ENCODE measurements at places on chromosomes 6 and 20. TPM values are rescaled to one million over a fixed set of nuclear protein-coding genes. Genes with fewer than 3 reads are reported as not detected.
A peak's percentile ranks its signal among the peaks of the same experiment; 100 is the strongest.

The ROMO1 gene
- total RNA-seq: 112 TPM

The MLN gene
- total RNA-seq: not detected

The PACRG gene
- not detected for total RNA-seq

The DEF6 gene
- total RNA-seq: 86.6 TPM

The PLCB1 gene
- total RNA-seq: 1.4 TPM

The CCR6 gene
- 3.4 TPM for total RNA-seq

The PRSS16 gene
- 1.5 TPM for total RNA-seq

The ULBP3 gene
- total RNA-seq: 0.46 TPM

The ALDH8A1 gene
- 0.67 TPM for total RNA-seq

The SLC35F1 gene
- total RNA-seq: 0.23 TPM

The EDEM2 gene
- total RNA-seq: 16.5 TPM

The EHMT2 gene
- total RNA-seq: 60.4 TPM

DNA sequence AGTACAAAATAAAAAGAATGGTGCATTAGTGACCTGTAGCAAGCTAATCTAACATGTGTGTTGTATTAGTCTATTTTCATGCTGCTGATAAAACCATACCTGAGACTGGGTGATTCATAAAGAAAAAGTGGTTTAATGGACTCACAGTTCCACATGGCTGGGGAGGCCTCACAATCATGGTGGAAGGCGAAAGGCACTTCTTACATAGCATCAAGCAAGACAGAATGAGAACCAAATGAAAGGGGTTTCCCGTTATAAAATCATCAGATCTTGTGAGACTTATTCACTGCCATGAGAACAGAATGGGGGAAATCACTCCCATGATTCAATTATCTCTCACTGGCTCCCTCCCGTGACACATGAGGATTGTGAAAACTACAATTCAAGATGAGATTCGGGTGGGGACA lies 45.4 kb upstream of the AIG1 start:
- no peak overlapping the region for H3K27ac ChIP-seq
- DNase-seq: peak; percentile 9
- no peak overlapping the region for H3K4me3 ChIP-seq
- H3K27me3 ChIP-seq: no peaks in the 10 kb centered on the region
- peaks cover 8% of the 10 kb centered on the region for H3K4me1 ChIP-seq

GRCh38 chr6:75775219-75775618 lies 26.2 kb downstream of the MYO6 start:
- no peaks in the 10 kb centered on the region for H3K4me1 ChIP-seq
- H3K27me3 ChIP-seq: no peaks in the 10 kb centered on the region
- no peaks in the 10 kb centered on the region for H3K36me3 ChIP-seq
- H3K27ac ChIP-seq: no peak overlapping the region
- no peak for DNase-seq
- no peak overlapping the region for H3K4me3 ChIP-seq

DNA sequence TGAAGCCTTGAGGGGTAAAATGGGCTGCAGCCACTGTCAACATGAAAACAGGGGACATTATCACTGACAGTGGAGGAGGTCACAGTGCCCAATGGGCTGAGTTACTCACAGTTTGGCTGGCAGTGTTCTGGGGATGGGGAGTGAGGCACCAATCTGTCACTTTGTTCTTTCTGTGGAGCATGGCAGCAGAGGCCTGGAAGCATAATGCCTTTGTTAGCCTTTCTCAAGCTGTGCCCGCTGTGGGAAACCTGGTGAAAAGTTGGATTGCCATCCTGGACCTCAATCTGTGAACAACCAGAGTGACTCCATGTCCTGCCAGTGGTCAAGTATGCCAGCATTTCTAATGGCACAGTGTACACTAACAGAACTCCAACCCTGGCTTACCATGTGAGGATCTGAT lies 143.6 kb downstream of the OR2B2 start:
- H3K27me3 ChIP-seq: peaks cover 3% of the 10 kb centered on the region
- H3K36me3 ChIP-seq: peaks cover 8% of the 10 kb centered on the region
- no peak overlapping the region for H3K27ac ChIP-seq
- peaks cover 14% of the 10 kb centered on the region for H3K4me1 ChIP-seq
- H3K4me3 ChIP-seq: no peak overlapping the region

DNA sequence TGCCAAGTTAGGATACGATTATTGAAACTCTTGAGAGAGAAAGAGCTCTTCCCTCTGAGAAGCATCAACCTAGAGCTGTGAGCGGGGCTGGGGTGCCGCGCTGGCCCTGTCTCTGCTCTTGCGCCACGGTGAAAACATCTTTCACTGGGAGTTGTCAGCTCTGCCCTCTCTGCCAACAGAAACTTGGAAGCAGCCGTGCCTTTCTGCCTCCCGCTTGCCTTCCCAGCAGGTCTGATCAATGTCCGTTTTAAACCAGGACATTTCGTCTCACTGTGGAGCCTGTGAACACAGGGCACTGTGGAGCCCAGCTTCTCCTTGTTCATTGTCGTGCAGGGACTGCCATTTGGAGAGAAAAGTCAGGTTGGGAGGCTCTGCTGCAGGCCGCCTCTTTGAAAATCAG lies 249.2 kb upstream of the PMEPA1 start:
- no peak for DNase-seq
- no peak overlapping the region for H3K4me3 ChIP-seq
- no peaks in the 10 kb centered on the region for H3K27me3 ChIP-seq
- H3K36me3 ChIP-seq: no peaks in the 10 kb centered on the region

GRCh38 chr6:7998103-7998725 lies 66.0 kb downstream of the BLOC1S5 start:
- no peaks in the 10 kb centered on the region for H3K4me1 ChIP-seq
- DNase-seq: no peak
- H3K27me3 ChIP-seq: no peaks in the 10 kb centered on the region
- H3K36me3 ChIP-seq: peaks cover 4% of the 10 kb centered on the region
- H3K4me3 ChIP-seq: no peak overlapping the region
- no peak overlapping the region for H3K27ac ChIP-seq

DNA sequence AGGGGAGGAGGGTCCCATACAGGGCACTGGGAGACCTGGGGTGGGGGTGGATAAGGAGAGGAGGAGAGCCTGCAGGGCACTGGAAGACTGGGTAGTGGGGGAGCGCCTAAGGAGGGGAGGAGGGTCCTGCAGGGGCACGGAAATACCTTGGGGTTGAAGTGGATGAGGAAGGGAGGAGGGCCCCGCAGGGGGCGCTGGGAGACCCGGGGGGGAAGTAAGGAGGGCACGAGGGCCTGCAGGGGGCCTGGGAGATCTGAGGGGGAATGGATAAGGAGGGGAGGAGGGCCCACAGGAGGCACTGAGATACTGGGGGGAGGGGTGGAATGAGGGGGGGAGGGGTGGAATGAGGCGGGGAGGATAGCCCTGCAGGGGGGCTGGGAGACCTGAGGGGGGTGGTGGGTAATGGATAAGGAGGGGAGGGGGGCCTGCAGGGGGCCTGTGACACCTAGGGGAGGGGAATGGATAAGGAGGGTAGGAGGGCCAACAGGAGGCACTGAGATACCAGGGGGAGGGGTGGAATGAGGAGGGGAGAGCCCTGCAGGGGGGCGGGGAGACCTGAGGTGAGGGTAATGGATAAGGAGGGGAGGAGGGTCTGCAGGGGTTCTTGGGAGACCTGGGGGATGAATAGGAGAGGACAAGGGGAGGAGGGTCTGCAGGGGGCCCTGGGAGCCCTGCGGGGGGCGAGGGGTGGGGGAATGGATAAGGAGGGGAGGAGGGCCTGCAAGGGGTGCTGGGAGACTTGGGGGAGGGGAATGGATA lies 567 bp upstream of the CTCFL start:
- H3K4me1 ChIP-seq: peaks cover 10% of the 10 kb centered on the region
- no peaks in the 10 kb centered on the region for H3K27me3 ChIP-seq
- no peaks in the 10 kb centered on the region for H3K36me3 ChIP-seq
- no peak overlapping the region for H3K27ac ChIP-seq
- DNase-seq: no peak

GRCh38 chr6:33628401-33628964 lies 7.4 kb downstream of the ITPR3 start:
- no peaks in the 10 kb centered on the region for H3K27me3 ChIP-seq
- peaks cover 66% of the 10 kb centered on the region for H3K4me1 ChIP-seq
- peaks cover 32% of the 10 kb centered on the region for H3K36me3 ChIP-seq
- no peak overlapping the region for H3K4me3 ChIP-seq
- DNase-seq: no peak

DNA sequence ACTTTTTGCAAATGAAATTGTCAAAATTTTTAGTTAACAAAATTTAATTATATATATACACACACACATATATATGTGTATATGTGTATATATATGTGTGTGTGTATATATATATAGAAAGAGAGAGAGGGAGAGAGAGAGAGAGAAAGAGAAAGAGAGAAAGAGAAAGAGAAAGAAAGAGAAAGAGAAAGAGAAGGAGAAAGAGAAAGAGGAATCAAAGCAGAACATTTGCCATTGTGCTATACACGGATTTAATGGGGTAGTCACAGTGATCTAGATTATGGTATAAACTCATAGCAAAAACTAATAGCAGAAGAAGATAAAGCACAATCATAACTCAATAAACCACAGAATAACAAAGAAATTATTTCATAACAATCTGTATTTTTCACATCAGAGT lies 126.7 kb downstream of the DST start:
- H3K4me1 ChIP-seq: no peaks in the 10 kb centered on the region
- no peak for DNase-seq
- no peak overlapping the region for H3K27ac ChIP-seq
- no peaks in the 10 kb centered on the region for H3K36me3 ChIP-seq
- no peaks in the 10 kb centered on the region for H3K27me3 ChIP-seq

- peaks cover 3% of the 10 kb centered on the region for H3K27me3 ChIP-seq
- no peaks in the 10 kb centered on the region for H3K4me1 ChIP-seq
- H3K4me3 ChIP-seq: no peak overlapping the region
- H3K27ac ChIP-seq: no peak overlapping the region
- H3K36me3 ChIP-seq: no peaks in the 10 kb centered on the region
- DNase-seq: no peak
These were observed 81.7 kb upstream of the TENT5A start for GRCh38 chr6:81834141-81834681.

GRCh38 chr6:2231438-2231837 lies 14.0 kb downstream of the GMDS start:
- H3K27me3 ChIP-seq: no peaks in the 10 kb centered on the region
- no peak overlapping the region for H3K27ac ChIP-seq
- no peak for DNase-seq
- H3K4me1 ChIP-seq: peaks cover 21% of the 10 kb centered on the region
- H3K36me3 ChIP-seq: peaks cover 1% of the 10 kb centered on the region

- no peak for DNase-seq
- no peaks in the 10 kb centered on the region for H3K36me3 ChIP-seq
- H3K27ac ChIP-seq: no peak overlapping the region
- H3K27me3 ChIP-seq: peaks cover 5% of the 10 kb centered on the region
- H3K4me3 ChIP-seq: no peak overlapping the region
These were observed 11.2 kb downstream of the TNFRSF21 start for GRCh38 chr6:47298475-47298874.

DNA sequence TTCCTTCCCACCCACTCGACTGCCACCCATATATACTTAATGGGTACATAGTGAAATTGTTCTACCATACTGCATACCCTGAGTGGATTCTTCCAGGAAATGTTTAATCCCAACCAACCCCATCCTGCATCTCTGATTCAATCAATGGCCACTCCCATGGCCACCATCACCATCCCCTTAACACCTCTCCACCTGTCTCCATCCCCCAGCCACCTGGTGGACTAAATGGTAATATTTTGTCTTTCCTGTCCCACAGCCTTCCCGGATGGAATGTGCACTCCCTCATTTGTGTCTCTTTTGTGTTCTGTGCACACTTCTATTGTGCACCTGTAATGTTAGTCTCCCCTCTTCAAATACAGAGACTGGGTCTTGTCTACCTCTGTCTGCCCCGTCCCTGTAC lies 259.9 kb downstream of the ALDH8A1 start:
- no peaks in the 10 kb centered on the region for H3K4me1 ChIP-seq
- no peak overlapping the region for H3K27ac ChIP-seq
- no peak for DNase-seq
- no peak overlapping the region for H3K4me3 ChIP-seq
- no peaks in the 10 kb centered on the region for H3K36me3 ChIP-seq
- peaks cover 11% of the 10 kb centered on the region for H3K27me3 ChIP-seq

DNA sequence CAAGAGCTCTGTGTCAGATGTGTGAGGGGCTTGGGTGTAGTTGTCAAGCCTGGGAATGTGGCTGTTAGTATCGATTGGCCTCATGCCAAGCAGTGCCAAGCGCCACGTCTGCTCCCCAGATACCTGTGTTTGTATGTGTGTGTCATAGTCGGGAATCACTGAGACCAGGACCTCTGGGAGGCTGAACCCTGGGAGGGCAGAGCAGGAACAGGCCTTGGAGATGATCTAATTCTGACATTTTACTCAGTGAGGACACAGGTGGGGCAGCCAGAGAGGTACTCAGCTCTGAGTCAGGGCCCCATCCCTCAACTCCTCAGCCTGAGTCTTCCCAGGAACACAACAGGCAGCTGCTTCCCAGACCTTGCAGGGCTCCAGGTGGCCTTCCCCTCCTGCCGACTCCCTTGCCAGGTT lies 51.2 kb upstream of the FANCE start:
- peaks cover 2% of the 10 kb centered on the region for H3K36me3 ChIP-seq
- H3K4me3 ChIP-seq: no peak overlapping the region
- DNase-seq: no peak
- peak overlapping the region; percentile 66 for H3K27ac ChIP-seq

GRCh38 chr6:27593200-27593818 lies 120.4 kb upstream of the ZNF184 start:
- no peak overlapping the region for H3K27ac ChIP-seq
- H3K4me1 ChIP-seq: no peaks in the 10 kb centered on the region

DNA sequence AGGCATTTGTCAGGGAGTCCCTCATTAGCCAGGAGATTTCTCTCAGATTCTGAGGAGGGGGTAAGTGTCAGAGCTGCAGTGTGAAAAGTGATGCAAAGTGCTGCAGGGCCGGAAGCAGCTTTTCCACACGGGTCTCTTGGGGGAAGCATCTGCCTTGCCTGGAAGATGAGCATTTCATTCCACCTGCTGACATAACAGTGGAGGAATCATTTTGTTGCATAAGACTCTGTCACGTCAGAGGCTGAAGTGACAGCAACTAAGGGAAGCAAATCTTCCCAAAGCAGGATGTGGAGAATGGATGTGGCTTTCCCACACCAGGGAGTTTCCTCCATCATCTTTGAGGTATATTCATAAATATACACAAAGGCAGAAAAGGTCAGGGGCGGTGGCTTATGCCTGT lies 22.8 kb downstream of the DCBLD1 start:
- H3K27me3 ChIP-seq: peaks cover 6% of the 10 kb centered on the region
- no peak for DNase-seq
- H3K27ac ChIP-seq: no peak overlapping the region
- no peaks in the 10 kb centered on the region for H3K36me3 ChIP-seq
- no peak overlapping the region for H3K4me3 ChIP-seq

DNA sequence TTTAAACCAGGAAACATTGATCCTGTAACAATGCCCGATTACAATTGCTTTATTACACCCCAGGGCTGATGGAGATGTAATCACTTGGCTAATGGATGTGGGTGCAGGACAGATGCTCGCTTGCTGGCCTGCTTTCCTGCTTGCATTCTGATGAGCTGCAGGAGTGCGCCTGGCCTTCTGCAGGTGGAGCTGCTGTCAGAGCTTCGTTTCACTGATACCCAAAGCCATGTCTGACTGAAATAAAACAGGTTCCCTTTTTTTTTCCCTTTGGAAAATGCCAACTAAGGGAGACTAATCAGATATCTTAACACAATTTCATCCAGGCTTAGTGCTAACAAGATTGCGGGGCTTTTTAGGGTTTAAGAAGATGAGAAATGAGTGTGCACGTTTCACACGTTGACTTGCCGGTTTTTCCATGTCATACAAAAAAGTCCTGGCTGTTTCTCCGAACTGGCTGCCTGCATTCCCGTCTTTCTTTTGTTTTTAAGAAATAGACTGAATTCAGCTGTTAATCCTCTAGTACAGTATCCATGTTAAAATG lies 60.7 kb downstream of the VAPB start:
- DNase-seq: no peak
- peaks cover 3% of the 10 kb centered on the region for H3K4me1 ChIP-seq
- H3K27ac ChIP-seq: no peak overlapping the region
- no peaks in the 10 kb centered on the region for H3K27me3 ChIP-seq
